ENCODE measurements at places on chromosomes 3 and 15.

DNA sequence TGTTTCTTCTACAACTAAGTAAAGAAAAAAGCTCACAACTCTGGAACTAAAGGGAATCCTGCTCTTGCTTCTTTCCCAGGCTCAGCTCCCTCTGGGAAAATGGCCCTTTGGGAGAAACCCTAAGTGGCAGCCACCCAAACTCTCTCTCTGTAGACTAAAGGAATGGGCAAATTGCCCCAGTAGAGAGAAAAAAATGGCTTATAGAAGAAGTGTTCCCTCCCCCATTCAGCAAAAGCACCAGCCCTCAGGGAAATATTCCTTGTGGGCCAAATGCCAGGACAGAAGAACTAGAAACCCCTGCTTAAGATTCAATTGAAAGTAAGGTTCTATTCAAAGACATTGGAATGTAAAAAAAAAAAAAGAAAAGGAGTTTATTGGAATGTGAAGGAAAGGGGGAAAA is 603.7 kb upstream of the ALCAM start:
- DNase-seq = no peak

GRCh38 chr3:10328460-10329071 is 7.7 kb upstream of the SEC13 start:
- DNase-seq = no peak

- DNase-seq = no peak
Measured at GRCh38 chr15:100802421-100803170, 77.0 kb upstream of the ALDH1A3 start.

- no peak for DNase-seq
Measured at GRCh38 chr15:51341366-51342226, at the start of gene GLDN. GLDN (plus strand) TSS chr15:51341655; CDS start chr15:51341685, 30 bp downstream.

GRCh38 chr3:152127058-152127457 is 141.7 kb upstream of the MBNL1 start:
- no peak for DNase-seq

- DNase-seq = no peak
Measured at GRCh38 chr3:2513986-2514385, 415.3 kb downstream of the CNTN4 start.

- DNase-seq = no peak
Measured at GRCh38 chr3:188437926-188438325, 284.0 kb downstream of the LPP start.

Data from CD4-positive, alpha-beta T cell (primary cell).